Hematopoietic multipotent progenitor cell treated with erythropoietin and hydrocortisone succinate and interleukin-3 and kit ligand, for 4 days (in vitro differentiated cells): ENCODE measurements at places on chromosomes 1 and 21.

GRCh38 chr1:236767276-236767675 lies 27.8 kb upstream of the MTR start:
- DNase-seq, result no peak

GRCh38 chr1:209652121-209652735 lies at the start of gene LAMB3:
Gene LAMB3 (minus strand): TSS chr1:209652425. CDS start chr1:209650944, 1,481 bp downstream.
- DNase-seq, result no peak

DNA sequence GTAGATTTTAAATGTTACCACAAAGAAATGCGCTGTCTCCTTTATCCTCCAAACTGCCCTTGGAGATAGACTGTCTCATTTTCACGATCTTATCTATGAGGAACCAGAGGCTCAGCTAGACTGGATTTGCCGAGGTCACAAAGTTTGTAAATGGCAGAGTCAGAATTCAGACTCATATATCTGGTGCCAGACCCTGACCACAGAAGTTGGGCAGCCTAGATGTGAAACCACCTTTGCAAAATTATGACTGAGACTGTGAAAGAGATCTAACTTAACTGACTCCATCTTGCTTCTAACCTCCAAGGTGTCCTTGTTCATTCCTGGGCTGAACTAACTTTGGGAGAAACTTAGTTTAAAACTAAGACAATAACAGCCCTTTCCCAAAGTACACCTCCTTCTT lies 14.1 kb downstream of the CNR2 start:
- DNase-seq, result peak; percentile 94

DNA sequence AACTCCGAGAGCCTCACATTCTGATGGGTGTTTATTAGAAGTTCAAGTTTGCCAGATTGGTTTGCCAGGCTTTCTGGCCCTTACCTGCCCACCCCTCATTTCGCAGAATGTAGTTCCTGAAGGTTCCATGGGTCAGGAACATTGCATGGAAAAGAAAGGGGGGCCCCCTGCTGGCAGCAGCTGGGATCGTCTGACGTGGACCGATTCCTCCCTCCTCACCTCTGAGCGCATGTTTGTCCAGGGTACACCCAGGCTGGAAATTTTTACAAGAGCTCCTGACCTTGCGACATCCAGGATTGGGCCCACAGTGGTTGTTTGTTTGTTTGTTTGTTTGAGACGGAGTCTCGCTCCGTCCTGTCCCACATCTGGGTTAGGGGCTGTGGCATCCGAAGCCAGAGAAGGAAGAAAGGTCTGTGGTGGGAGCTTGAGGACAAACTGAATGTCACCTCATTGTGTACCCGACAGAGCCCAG lies 126.0 kb upstream of the TMEM51 start:
- peak; percentile 46 for DNase-seq

DNA sequence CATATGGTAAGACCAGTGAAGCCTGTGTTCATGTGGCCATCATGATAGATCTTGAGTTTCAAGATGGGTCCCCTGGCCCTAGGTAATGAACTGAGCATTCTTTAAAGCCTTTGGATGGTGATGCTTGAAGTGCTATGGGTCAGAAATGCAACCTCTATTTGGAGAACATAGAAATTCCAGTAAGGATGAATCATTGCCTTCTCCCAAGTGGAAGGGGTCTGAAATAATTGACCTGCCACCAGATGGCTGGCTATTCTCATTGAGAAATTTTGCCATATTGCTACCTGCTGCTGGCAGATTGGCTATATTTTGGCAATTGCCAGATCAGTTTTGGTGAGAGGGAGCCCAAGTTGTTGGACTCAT lies 739 bp upstream of the IFI6 start:
- no peak for DNase-seq
